ENCODE measurements at places on chromosomes 5 and 9.
A peak's percentile ranks its signal among the peaks of the same experiment; 100 is the strongest.

DNA sequence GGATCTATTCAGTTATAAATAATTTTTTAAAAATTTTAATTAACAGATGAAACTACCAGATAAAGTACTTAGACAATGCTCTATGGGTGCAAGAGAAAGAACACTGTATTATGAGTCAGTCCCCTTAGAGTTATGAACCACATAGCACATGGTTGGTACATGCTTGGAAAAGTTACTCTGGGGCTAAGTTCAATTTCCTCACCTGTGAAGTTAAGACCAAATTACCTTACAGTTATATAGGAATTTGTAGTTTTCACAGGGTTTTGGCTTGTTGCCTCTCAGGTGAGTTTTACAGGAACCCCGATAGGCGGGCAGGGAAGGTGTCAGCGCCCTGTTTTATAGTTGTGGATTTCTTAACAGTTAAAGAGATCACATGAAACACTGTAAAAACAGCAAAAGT is 1.2 kb downstream of the PANK3 start:
- DNase-seq, result no peak

DNA sequence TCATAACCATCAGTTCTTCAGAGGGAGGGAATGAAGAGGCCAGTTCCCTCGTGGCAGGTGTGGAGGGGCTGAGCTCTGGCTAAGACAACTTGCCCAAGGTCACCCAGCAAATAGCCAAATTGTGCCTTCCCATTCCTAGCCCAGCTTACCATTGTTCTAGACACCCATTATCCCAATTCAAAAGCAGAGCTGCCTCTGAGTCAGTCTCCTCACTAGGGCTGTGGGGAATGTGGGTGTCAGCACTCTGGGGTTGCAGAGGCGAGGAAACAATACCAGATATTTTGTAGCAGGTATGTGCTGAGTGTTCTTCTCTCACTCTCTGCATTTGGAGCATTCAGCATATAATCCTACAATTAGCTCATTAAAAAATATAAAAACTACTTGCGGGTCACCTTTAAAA is 270.8 kb downstream of the PSAT1 start:
- no peak for DNase-seq

- no peak for DNase-seq
These were observed 6.9 kb downstream of the IL17B start for GRCh38 chr5:149372076-149372795.

GRCh38 chr5:88826646-88827585 is 56.1 kb downstream of the MEF2C start:
- peak; percentile 4 for DNase-seq

DNA sequence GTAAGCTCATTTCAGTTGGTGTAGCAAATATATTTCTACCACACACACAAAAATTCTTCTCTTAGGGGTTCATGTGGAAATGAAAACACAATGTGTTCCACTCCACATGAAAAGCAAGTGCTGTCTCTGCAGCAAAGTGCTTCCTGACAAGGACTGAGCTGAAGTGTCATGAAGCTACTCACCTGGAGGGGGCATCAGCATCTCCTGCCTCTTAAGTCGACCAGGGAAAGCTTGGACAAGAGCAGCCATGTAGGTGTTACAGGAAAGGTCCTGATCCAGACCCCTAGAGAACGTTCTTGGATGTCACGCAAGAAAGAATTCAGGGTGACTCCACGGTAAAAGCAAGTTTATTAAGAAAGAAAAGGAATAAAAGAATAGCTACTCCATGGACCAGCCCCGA is 62.8 kb downstream of the SV2C start:
- no peak for DNase-seq

Data from CD4-positive, alpha-beta T cell treated with Interleukin-15 for 4 hours (primary cell).